ENCODE measurements at places on chromosomes 16 and 17.
A peak's percentile ranks its signal among the peaks of the same experiment; 100 is the strongest.

GRCh38 chr17:73379826-73380225 is 68.0 kb upstream of the CDC42EP4 start:
- no peak for DNase-seq

DNA sequence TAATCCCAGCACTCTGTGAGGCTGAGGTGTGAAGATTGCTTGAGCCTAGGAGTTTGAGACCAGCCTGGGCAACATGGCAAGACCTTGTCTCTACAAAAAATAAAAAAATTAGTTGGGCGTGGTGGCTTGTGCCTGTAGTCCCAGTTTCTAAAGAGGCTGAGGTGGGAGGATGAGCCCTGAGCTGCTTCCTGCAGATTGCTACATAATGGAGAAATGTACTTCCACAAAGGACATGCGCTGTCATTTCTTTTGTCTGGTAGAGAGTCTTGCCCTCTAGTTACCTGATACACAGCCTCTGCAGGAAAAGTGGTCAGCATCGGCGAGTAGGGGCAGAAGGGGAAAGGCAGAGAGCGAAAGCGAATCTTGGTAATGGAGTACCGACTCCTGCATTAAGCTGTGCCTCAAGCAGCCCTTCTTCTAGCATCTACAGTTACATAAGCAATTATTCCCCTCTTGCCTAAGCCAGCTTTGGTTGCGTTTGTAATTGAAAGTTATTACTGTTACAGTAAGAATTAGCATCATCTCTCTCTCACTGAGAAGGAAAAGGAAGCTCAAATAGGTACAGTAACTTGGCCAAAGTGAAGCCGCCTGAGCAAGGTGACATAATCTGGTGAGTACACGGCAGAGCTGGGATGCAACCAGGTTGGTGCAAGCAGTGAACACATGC is 18.5 kb upstream of the GGA2 start:
- DNase-seq: no peak

DNA sequence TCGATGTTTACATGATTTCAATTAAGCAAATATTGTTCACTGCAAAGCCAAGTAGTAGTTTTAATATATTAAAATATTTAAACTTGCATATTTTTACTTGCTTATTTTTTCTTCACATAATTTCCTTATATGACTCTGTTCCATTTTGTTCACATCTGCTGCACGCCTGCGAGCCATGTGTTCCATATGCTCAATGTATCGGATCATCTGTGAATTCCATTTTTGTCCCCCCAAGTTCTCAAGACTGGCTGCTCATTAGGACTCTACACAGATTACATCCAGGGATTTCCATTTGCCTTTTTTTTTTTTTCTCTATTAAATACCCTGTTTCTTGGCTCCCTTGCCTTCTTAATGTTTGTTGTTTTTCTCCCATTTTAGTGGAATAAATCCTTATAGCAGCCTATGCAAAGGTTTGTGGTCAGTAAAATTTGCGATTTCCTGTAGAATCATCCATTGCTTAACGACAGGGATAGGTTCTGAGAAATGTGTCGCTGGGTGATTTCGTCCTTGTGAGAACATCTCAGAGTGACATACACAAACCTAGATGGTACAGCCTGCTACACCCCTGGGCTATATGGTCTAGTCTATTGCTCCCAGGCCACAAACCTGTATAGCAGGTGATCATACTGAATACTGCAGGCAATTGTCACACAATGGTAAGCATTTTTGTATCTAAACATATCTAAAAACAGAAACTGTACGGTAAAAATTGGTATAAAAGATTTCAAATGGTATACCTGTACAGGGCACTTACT is 30.2 kb upstream of the TEKT3 start:
- no peak for DNase-seq

DNA sequence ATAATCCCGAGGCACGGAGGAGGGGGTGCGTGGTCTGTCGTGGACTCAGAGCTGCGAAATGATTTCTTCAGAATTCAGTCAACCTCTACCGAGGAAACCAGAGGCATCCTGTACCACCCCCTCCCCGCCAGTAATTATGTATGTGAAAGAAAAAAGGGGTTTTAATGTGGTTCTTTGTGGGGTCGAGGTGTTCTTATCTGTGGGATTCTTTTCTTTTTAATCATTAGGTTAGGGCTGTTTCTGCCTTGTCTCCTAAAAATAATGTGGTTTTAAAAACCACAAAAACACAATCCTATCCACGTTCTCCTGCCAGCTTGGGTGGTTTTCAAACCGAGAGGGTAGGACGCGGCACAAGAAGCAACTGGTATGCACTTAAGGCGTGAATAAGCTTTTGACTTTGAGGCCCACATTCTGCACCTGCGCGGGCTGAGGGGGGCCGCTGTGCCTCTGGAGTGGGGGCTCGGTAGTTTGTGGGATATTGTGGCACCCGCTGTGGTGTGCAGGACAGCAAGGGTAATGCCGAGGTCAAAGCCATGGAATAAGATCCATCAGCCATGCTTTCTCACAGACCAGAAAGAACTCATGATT is 1.0 kb downstream of the SLC47A1 start:
- DNase-seq: no peak

GRCh38 chr17:4987767-4988567 is 492 bp upstream of the CAMTA2 start:
- DNase-seq: no peak

- DNase-seq: no peak
Measured at GRCh38 chr16:21075252-21075651, 75.4 kb downstream of the DNAH3 start.

DNA sequence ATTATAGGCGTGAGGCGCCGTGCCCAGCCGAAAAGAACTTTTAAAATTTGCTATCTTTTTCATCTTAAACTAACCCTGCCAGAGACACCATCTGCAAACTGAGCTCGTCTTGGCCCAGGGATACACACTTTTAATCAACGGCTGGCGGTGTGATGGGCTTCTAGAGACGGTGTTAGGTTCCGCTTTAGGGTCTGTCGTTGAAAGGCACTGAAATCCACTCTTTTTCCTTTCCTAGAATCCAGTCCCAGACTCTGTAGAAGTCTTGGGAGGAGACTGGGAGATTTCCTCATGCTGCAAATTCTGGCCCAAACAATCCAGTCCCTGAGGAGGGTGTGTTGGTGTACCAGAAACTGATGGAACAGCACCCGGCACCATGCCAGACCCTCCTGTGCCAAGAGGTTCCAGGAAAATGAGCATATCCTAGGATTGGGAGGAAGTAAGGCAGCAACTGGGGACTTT is 52.0 kb upstream of the TEX2 start:
- DNase-seq: no peak

DNA sequence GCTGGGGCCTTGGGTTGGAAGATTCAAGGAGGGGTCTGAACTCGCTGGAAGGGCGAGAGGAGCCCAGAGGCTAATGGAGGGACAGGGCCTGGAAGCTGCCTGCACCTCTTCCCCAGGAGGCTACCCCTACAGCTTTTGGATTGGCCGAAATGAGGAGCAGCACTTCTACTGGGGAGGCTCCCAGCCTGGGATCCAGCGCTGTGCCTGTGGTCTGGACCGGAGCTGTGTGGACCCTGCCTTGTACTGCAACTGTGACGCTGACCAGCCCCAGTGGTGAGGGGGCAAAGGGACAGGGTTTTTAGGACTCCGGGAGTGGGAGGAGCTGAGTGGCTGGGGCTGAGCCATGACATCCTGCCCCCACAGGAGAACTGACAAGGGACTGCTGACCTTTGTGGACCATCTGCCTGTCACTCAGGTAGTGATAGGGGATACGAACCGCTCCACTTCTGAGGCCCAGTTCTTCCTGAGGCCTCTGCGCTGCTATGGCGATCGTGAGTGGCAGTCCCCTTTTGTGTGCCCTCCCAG is 8.8 kb downstream of the CNTNAP1 start:
- DNase-seq: no peak

DNA sequence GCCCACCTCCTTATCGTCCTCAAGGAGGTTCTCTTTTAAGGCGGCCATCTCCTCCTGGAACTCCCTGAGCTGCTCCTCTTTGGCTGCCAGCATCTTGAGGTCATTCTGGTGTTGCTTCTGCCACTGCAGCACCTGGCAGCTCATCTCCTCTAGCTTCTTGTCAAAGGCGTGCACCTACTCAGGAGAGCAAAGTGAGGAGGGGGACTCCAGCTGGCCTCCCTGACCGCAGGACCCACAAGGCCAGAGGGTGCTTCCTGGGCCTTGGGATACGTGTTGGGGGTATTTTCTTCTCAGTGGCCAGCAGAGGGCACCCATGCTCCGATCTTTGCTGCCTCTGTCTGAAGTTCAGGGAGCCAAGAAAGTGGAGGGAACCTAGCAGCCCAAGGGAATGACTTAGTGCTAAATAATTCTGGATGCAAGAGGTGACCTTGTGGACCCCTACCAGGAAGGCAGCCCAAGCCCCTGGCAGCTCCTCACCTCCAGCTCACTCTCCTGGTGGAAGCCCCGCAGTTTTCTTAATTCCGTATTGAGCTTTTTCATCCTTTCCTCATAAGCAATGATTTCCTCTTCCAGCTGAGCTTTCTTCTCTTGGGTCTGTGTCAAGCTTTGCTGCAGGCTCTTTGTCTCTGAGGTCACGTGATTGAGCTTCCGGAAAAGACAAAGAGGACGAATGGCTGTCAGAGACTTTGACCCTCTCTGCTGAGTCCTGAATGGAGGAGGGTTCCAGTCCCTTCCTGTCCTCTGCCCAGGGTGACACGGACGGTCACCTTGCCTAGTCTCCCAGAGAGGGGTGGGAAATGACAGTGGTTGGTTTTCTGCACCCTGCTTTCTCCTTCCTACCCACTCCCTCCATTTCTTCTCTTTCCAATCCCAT is 31.4 kb downstream of the DHX38 start:
- peak; percentile 81 for DNase-seq

DNA sequence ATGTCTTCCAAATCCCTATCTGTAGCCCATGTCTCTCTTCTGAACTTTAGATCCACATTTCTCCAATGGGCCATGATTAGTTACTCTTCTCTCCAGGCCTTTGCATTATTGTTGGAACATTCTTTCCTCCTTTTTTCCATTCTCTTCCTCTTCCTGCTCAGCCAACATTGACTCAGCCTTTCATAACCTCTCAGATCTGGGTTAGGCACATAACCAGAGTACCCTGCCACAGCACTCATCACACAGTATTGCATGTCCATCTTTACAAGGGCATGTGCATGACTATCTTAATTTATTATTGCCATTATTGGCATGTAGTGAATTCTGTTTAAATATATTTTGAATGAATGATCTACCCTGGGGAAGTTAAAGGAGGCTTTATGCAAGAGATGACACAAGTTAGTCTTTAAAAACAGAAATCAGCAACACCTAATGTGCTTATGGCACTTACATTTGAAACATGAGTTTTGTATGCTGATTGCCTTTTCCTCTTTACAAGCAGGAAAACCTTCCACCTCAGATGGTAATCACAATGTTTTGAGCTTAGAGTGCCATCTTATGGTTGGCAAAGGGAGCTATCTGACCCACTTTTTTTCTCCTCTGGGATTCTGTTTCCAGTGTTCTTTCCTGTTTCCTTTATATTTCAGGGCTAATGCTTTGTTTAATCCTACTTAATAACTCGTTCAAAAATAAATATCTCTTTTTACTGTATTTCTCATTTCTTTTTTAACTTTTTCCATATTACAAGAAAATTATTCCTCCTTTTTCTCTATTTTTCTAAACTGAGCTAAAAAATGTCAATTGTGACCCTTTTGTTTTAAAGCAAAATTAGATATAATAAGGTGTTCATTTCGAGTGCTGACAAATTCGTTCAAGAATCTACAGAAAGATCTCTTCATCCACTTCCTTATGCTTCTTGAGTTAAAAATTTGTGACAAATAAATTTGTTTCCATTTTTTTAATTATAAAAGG is 151.0 kb upstream of the RBL2 start:
- DNase-seq: no peak

DNA sequence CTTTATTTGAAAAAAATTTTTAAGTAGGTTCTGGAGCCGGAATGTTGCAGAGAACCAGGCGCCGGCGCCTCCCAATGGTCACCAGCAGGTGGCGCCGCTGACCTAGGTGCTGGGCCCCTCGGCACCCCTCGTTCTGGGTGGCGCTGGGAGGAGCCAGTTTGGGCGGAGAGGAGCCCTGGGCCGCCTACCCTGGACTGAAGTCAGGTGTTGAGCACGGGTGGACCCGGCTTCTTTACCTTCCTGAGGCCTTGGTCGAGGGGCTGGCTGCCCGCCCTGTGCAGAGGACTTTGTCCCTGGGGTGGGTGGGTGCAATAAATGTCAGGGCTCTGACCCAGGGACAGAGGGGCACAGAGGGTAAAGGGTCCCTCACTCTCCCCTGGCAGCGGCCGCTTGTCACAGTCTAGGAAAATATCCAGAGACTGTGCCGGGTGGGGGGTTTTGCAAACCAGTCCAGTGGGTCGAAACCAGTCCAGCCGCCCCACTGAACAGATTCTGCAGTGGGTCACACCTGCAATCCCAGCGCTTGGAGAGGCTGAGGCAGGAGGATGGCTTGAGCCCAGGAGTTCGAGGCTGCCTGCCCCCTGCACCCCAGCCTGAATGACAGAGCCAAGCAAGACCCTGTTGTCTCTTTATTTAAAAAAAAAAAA is 30.1 kb upstream of the TNFRSF13B start:
- DNase-seq: peak; percentile 92

GRCh38 chr17:35557353-35557752 is 3.3 kb downstream of the SLFN14 start:
- no peak for DNase-seq

- no peak for DNase-seq
Measured at GRCh38 chr16:47018223-47018891, 44.9 kb upstream of the DNAJA2 start.

- no peak for DNase-seq
Measured at GRCh38 chr17:44105941-44106340, 17.5 kb downstream of the HDAC5 start.

GRCh38 chr17:76598004-76598439 is 12.4 kb upstream of the ST6GALNAC2 start:
- DNase-seq: no peak

Measured in ecto neural progenitor cell (in vitro differentiated cells).